Suppressor macrophage treated with lipopolysaccharide for 1 hour (primary cell): ENCODE measurements at places on chromosomes 1 and 21.

DNA sequence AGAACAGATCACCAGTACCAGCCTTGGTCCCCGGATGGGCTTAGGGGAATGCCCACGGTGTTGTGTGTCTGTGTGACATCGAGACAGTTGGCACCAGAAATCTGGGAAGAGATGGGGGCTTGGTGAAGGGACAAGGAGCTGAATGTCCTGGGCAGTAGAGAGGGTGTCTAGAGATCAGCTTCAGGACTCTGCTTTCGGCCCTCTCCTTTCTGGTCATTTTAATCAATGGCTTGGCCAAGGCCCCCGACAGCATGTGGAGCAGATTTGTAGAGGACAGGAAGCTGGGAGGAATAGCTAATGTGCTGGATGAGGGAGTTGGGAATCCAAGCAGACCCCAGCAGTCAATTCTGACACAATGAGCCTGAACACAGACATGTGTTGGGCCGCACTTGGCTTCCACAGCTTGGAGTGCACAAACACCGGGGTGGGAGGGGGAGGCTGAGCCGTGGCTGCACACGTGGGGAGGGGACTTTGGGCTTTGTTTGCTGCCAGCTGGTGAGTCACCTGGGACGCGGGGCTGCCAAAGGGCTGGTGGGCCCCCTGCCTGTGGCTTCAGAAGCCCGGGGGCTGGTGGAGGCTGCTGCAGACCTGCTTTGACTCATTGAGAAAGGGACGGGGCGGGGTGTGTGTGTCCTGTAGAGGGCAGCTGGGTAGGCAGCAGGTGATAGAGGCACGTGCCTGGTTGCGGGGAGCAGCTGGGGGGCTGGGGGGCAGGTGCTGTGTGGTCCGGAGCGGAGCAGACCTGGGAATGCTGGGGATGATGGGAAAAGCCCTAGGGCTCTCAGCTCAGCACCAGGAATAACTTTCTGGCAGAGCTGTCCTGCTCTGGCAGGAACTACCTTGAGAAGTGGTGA lies 20.9 kb downstream of the SLC1A7 start:
- no peak for DNase-seq

GRCh38 chr1:48671578-48671977 lies 105.1 kb downstream of the BEND5 start:
- DNase-seq, result peak; percentile 44

DNA sequence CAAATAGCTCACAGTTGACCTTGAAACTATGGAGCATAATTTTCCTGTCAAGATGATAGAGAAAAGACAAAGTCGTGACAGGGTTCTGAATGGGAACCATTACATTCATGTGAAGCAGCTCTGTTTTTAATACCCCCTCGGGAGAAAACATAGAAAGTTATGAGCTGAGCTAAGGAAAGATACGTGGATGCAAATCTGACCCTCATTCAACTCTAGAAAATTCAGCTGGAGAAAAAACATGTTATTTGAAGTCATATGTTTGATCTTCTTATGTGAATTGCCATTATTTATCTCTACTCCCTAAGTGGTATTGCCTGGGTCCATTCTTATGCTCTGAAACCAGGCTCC lies 48.0 kb upstream of the LRRC52 start:
- no peak for DNase-seq

DNA sequence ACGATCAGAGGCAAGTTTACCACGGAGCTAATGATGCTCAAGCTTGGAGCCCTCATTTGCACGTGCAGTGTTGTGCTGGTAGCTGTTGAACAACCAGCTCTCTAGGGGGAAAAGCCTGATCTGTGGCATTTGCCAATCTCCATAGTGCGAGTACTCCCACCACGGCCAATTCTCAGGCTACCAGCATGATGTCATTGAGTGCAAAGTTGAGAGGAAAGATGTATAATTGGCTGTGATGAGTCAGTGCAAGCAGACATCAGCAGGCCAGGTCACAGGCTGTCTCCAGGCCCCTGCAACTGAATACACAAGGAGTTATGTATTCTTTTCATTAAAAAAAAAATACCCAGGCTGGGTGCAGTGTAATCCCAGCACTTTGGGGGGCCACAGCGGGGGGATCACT lies 233.1 kb upstream of the VAMP3 start:
- DNase-seq, result peak; percentile 50

- peak; percentile 74 for DNase-seq
Observed at GRCh38 chr1:66648901-66649595, 103.2 kb upstream of the DYNLT5 start.

GRCh38 chr1:45617618-45618017 lies 6.2 kb downstream of the CCDC17 start:
- no peak for DNase-seq

GRCh38 chr1:147722124-147722523 lies 38.3 kb downstream of the GJA5 start:
- DNase-seq, result no peak

- DNase-seq, result no peak
Observed at GRCh38 chr1:111332190-111332589, 41.5 kb downstream of the CHIA start.

- DNase-seq, result no peak
Observed at GRCh38 chr1:62637392-62638105, 40.2 kb downstream of the ANGPTL3 start.

DNA sequence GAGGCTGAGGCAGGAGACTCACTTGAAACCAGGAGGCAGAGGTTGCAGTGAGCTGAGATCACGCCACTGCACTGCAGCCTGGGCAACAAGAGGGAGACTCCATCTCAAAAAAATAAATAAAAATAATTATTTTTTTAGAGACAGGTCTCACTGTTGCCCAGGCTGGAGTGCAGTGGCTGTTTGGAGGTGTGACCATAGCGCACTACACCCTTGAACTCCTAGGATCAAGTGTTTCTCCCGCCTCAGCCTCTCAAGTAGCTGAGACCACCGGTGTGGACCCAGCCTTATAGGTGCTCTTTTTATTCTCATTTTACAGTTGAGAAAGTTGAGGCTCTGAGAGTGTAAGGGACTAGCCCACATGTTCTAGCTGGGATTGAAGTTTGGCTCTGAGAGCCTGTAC lies 15.6 kb upstream of the GRHL3 start:
- DNase-seq, result no peak

DNA sequence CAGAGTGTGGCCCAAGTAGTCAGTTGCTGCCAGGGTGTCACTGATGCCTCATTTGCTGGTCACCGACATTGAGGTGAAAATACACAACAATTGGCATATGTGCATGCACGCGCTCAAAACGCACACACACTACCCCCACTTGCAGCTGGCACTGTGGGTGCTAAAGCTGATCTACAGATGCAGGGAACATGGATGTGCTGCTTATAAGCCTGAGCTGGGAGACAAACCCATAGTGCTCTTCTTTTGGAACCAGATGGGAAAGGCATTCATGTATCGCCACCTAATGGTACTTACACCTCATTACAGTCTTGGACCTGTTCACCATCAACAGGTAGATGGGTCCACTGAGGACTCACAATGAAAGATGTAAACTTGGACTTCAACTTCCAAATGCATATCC lies 70.3 kb upstream of the CAMK1G start:
- DNase-seq, result peak; percentile 48

DNA sequence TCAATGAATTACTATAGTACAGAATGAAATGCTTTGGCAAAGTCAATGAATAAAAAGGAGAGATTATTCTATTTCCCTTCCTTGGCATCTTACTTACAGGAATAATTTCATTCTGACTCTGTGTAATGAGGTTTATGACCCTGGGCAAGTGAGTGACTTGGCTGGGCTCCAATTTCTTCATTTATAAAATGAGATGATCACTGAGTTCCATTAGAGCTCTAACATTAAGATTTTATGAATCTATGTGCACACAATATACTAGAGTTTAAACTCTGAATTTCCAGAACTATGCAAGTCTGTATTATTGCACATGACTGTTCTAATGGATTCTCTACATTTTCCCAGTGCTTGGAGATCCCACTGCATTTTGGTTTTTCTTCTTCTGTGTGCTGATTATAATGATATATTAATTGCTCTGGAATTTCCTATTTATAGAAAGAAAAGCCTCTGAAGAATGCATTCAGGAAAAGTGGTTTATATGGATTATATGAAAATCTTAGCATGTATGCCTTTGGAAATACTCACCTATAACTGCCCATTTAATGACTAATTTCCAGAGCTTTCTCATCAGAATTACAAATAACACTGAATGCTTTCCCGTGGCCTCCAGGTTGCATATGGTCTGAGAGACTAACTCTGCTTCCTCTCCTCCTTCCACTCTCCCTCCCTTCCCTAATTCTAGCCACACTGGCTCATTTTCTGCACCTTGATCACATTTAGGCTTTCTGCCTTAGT lies 97.4 kb upstream of the CHRM3 start:
- DNase-seq, result no peak

DNA sequence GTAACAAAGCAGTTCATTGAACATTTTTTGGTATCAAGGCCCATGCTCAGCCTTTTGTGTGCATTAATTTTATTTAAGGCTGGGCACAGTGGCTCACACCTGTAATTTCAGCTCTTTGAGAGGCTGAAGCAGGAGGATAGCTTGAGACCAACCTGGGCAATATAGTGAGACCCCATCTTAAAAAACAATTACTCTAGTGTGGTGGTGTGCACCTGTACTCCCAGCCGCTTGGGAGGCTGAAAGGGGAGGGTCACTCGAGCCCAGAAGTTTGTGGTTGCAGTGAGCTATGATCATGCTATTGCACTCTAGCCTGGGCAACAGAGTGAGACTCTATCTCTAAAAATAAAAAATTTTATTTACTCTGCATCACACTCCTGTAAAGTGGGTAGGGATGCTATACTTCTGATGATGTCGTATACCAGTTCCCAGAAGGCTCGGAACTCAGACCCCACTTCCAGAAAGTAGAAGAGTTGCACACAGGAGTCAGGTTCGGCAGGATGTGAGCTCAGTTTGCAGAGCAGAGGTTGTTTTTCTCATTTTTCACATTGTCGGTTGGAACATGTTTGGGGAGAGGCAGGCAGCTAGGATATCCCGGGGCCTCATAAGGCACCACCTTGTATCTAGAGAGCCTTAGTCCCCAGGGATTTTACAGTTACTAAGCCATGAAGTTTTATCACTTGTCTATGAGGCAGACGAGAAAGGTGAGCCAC lies 144.6 kb downstream of the GALNT2 start:
- DNase-seq, result no peak

GRCh38 chr1:150536836-150537731 lies 12.1 kb upstream of the ADAMTSL4 start:
- no peak for DNase-seq

DNA sequence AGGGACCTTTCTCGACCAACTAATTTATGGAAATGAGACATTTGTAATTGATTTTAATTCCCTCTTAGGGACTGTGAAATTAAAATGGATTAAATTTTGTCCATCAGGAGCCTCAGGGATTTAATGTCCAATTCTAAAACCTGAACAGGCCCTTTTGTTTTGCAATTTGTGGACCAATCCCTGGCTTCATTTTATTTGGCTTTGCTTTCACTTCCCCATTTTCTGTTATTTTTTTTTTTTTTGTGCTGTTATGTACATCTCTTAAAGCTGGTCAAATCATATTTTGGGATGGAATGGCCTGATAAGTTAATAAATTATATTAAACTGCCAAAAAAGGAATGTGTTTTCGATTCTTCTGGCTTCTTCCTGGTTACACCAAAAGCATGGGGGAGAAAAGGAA lies 28.9 kb downstream of the ZSCAN20 start:
- no peak for DNase-seq

DNA sequence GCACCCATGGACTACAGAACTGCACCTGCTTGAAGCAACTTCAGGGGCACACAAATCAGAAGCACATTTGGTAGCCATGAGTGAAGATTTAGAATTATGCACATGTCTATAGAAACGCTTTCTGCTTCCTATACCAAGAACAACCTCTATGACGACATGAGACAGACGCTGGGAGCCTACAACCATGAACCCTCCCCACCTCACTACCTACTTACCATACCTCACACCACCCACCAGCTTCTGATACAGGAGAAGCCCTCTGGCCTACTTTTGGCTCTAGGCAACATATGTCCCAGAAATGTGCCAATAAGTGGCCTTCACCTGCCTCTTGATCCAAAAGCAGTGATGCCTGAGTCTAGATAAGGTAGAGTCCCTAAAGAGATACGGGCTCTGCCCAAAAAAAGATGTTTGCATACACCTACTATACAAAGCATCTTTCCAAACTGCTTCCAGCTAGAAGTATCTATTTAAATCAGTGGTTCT lies 58.5 kb downstream of the SLC45A1 start:
- DNase-seq, result no peak

- DNase-seq, result no peak
Observed at GRCh38 chr1:53076721-53077598, 14.9 kb downstream of the PODN start.

GRCh38 chr1:20072771-20073170 lies 2.8 kb downstream of the PLA2G5 start:
- DNase-seq, result no peak

GRCh38 chr1:155678027-155678426 lies 10.5 kb downstream of the YY1AP1 start:
- DNase-seq, result peak; percentile 16

GRCh38 chr1:179053486-179053885 lies 27.8 kb downstream of the FAM20B start:
- DNase-seq, result no peak

- DNase-seq, result no peak
Observed at GRCh38 chr1:205687242-205687641, 6.9 kb upstream of the SLC45A3 start.

DNA sequence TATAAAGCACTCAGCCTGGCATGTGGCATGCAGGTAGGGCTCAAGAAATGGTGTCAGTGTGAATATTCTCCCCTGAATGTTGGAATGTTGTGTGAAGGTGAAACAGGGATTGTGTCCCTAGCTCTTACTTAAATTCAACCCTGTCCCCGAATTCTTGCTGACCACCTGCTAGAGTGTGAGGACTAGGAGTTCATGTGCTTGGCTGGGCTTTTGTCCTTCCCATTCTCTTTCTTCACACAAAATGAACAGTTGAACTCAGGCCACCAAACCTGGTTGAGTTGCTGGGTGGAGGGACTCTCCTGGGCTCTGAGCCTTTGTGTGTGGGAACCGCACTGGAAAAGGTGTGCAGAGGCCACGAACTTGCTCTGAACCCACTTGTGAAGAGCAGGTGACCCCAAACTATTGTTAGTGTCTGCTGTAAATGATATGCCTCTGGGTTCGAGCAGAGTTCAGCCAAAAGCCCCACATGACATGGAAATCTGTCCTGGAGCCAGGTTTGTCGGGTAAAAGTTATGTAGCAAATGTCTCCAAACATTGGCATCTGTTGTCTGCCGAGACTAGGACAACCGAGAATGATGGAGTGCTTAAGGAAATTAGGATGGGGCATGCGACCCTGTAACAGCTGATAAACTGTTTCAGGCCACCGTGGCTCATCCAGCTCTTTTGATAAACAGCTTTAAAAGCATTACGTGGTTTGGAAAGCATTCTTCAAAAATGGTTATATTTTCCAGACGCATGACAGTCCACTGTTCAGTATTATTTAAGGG lies 144.2 kb downstream of the DHRS3 start:
- DNase-seq, result no peak

- DNase-seq, result no peak
Observed at GRCh38 chr1:114720492-114720891, 3.9 kb upstream of the NRAS start.

GRCh38 chr1:194917769-194918168 lies 1690.5 kb downstream of the KCNT2 start:
- no peak for DNase-seq

GRCh38 chr1:211944733-211945500 lies 90.4 kb downstream of the INTS7 start:
- DNase-seq, result no peak
